Mucosa of descending colon (tissue), 3 donors: ENCODE measurements at places on chromosomes 13 and 19. TPM values are rescaled to one million over a fixed set of nuclear protein-coding genes. Genes with fewer than 3 reads are reported as not detected.

DNA sequence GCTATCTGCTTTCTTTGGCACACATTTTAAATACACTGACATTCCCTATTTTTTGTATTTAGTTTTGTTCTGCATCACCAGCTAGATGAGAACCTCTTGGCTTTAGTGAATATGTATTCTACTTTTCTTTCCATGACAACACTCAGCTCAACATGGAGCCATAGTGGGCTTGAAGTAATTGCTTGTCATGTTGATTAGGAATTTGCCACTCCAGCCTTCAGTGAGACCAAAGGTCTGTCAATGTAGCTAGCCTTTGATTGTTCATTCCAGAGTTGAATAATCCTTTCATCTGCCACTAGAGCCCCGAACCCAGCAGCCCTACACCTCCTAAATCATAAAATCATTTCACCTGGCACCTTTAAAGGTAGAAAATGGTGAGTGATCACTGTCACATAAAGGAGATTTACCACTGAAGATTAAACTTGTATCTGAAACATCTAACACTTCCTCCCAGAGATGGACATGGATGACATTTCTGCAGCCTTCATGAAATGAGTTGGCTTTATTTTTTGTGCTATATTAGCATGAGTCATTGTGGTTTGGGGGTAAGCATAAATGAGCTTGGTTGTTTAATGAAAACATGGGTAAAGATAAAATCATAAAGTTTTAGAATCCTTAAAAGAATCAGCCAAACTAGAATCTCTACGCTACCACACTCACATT is 29.2 kb upstream of the GARRE1 start:
- no peak for DNase-seq

Gene KLK11
- total RNA-seq, result 0.72 TPM

DNA sequence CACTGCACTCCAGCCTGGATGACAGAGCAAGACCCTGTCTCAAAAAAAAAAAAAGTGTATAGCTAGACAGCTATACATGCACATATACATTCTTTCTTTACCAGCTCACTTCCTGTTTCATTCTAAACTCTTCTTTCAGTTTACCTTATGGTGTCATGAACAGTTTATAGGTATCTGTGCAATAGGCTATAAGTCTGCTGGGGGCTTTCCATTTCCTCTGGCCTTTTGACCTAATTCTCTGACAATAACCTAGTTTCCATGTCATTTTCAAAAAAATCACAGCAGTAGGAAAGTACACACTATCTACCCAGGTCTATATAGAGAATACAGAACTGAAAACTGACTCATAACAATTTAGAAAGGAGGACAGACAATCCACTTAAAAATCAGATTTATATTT is 24.4 kb upstream of the URAD start:
- DNase-seq, result no peak

Gene NECTIN2
- total RNA-seq, result 65.3 TPM

Gene CEACAM3
- total RNA-seq, result 2.5 TPM

Gene ZIM2
- 0.29 TPM for total RNA-seq

- no peak for DNase-seq
Measured at GRCh38 chr13:40208517-40208916, 457.9 kb downstream of the FOXO1 start.

- DNase-seq, result no peak
Measured at GRCh38 chr13:28494504-28494777, 487 bp downstream of the FLT1 start.

Gene ZGLP1
- total RNA-seq, result 4.0 TPM

GRCh38 chr19:10256551-10256950 is 4.5 kb downstream of the MRPL4 start:
- no peak for DNase-seq

DNA sequence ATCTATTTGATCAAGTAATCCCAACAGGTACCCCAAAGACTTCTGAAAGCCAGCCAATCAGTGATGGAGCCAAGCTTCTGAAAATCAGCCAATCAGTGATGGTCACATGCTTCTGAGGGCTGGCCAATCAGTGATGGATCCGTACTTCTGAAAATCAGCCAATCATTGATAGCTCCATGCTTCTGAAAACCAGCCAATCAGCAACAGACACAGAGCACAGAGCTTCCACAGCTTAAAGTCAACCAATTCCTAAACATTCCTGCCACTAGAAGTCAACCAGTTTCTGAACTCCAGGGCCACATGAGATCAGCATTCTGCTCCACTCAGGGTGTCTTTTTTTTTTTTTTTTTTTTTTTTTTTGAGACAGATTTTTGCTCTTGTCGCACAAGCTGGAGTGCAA is 8.2 kb upstream of the HSD17B14 start:
- DNase-seq, result no peak

Gene NOTCH3
- 13.3 TPM for total RNA-seq

DNA sequence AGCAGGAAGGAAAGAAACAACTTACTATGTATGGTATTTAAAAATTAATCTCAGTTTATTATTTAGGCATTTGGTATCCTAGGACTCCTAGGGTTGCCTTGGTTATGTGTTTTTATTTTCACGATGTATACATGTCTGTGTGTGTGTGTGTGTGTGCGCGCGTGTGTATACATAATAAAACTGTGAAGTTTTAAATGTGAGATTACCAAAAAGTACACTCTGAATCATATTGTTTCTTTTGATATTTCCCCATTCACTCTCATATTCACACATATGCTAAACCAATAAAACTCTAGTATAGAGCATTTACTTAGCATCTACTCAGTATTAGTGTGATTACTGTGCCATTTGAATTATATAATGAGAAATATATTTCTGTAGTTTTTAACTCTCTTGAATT is 30.8 kb upstream of the NDFIP2 start:
- DNase-seq, result no peak

DNA sequence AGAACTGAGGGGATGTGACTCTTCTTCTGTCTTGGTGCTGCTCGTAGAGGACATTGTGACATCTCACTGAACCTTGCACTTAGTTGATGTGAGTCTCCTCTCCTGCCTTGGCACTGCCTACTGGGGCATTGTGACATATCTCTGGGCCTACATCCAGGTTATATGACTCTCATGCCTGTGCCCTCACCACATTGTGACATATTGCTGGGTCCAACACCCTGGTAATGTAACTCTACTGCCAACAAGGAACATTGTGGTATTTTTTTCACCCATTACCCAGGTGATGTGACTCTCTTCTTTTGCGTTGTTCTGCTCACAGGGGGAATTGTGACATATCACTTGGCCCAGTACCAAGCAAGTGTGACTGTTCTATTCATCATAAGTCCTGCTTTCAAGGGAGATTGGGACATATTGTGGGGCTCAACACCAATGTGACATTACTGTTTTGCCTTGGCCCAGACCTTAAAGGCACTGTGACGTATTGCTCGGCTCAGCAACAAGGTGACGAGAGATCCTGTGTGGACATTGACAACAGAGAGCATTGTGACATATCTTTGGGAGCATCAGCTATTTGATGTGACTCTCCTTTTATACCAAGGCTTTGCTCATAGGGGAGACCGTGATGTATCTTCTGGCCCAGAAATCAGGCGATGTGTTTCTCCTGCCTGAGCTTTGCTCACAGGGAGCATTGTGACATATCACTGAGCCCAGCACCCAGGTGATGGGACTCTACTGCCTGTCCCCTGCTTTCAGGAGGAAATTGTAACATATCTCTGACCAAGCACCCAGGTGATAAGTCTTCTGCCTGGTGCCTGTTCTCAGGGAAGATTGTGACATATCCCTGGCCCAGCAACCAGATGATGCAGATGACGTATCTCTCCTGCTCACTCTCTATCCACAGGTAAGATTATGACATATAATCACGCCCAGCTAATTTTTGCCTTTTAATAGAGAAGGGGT is 12.2 kb upstream of the ZNF429 start:
- DNase-seq, result no peak

Gene WASF3
- 4.4 TPM for total RNA-seq

- DNase-seq, result no peak
Measured at GRCh38 chr13:58151452-58151851, 519.9 kb downstream of the PCDH17 start.

- DNase-seq, result no peak
Measured at GRCh38 chr13:99471221-99472121, 29.8 kb upstream of the TM9SF2 start.

GRCh38 chr19:49896863-49897621 is at the start of gene IL4I1:
Gene IL4I1 (minus strand): TSS chr19:49896887. CDS start chr19:49896160, 727 bp downstream.
- no peak for DNase-seq

- DNase-seq, result no peak
Measured at GRCh38 chr13:32881074-32881776, 135.0 kb upstream of the KL start.

Gene KIRREL2
- not detected for total RNA-seq

DNA sequence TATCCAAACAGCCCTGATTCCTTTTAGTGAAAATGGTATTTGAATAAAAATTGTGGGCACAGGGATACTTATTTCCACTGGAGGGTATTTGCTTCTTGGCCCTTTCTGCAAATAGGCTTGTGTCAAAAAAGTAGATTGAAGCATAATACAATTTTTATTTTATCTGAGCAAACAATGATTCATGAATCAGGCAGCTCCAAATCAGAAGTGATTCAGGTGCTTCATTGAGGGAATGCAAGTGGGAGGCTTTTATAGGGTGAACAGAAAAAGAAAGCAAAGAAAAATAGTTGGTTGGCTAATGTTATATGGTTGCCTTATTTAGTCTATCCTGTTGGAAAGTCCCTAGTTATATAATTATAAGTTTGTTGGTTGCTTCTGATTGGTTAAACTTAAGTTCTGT is 117.9 kb downstream of the ITGBL1 start:
- no peak for DNase-seq

- DNase-seq, result no peak
Measured at GRCh38 chr13:46121597-46122163, 16.8 kb upstream of the CPB2 start.
